M059J (cell line): ENCODE measurements at places on chromosomes 16 and 17.

DNA sequence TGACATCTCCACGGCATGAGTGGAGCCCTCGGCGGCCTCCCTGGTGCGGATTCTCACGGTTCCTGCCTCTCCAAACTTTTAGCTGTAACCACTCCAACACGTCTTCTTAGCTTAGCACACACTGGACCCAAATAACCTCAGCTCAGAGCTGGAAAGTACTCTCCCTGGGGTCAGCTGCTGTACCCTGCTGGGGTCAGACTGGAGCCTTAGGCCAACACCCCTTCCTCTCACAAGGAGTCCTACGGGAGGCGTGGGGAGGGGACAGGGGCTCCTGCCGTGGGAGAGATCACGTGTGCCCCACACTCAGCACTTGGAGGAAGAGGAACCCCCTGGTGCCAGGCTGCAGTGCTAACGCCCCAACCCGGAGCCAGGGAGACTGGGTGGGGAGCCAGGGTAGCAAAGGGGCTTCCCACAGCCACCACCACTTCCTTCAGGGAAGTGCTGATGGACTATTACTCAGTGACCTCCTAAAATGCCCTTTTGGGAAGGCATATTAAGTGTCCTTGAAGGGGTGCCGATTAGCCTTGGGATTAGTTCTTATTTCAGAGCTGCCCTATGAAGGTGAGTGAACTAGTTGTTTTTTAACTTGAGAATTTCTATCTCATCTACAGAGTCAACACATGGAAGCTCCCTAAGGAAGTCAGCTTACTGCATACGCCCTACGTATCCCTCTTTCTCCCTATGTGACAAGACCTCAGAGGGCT, 124.0 kb downstream of the HIC1 start:
- no peak for DNase-seq

DNA sequence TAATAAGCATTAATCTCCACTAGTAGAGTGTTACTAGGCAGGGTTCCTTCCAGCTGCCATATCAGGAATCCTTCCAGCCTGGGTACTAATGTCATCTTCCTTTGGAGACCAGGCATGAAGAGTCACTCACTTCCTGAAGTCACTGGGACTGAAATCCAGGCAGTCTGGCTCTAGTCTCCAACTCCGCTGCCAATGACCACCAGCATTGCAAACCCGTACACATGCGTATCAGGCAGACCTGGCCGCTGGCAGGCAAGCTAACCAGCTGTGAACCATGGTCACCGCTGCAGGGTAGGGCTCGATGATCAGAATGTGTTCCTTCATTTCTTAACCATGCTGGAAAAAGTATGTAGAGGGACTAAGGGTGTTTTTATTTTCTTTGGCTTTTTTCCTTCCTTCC, 255.5 kb downstream of the CDH13 start:
- no peak for DNase-seq

GRCh38 chr17:68768804-68769203, 167.6 kb upstream of the FAM20A start:
- peak; percentile 8 for DNase-seq

DNA sequence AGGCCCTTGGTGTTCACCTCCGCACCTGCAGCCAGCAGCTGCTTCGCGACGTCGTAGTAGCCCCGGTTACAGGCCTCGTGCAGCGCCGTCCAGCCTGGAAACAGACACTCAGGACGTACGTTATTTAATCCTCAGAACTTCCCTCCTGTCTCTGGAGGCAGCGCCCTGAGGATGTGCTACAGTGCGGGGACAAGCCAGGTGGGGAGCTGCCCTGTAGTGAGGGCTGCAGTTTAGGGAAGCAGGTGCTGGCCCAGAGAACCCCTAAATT, 71.0 kb downstream of the ZNF778 start:
- no peak for DNase-seq

- no peak for DNase-seq
Measured at GRCh38 chr17:28136923-28137322, 94.4 kb downstream of the NLK start.

GRCh38 chr16:11242658-11243057, 13.3 kb downstream of the SOCS1 start:
- no peak for DNase-seq

GRCh38 chr17:19744922-19745757, 3.0 kb downstream of the ALDH3A1 start:
- DNase-seq: peak; percentile 47
